Fibroblast of upper back skin (primary cell): ENCODE measurements at places on chromosomes 16 and 17.

DNA sequence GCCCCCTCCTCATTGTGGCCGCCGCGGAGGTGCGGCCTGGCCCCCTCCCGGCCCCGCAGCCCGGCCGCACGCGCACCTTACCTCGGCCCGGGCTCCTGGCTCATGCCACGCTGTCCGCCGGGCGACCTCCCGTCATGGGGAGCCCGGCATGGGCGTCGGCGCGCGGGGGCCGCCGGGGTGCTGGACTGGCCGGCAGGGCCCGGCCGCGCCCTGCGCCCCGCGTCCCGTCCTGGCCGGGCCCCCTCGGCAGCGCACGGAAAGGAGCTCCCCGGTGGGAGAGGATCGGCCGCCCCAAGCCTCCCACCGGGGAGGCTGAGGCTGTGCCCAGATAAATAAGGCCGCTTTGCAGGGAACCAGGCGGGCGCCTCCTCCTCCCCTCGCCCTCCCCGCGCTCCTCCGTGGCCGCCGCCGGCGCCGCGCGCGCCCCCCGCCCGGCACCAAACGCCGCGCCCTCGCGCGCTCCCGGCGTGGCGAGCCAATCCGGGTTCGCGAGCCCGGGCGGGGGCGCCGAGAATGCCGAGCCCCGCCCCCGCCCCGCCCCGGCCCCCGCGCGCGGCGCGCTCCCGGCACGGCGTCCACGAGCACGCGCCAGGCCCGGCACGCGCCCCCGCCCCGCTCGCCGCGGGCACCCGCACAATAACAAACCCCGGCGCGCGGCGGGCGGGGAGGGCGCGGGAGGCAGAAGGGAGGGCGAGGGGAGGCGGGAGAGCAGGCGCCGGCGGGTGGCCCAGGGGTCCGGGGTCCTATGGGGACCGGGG, at the start of gene FBXL16:
Gene FBXL16 (minus strand): TSS at position 371 of the 758 bp plus-strand sequence. CDS start 8,396 bp downstream, outside the sequence.
- DNase-seq, result no peak

GRCh38 chr16:79265196-79265595, 335.3 kb downstream of the MAF start:
- no peak for DNase-seq

- no peak for DNase-seq
Measured at GRCh38 chr17:80212962-80213642, 7.0 kb downstream of the SGSH start.

DNA sequence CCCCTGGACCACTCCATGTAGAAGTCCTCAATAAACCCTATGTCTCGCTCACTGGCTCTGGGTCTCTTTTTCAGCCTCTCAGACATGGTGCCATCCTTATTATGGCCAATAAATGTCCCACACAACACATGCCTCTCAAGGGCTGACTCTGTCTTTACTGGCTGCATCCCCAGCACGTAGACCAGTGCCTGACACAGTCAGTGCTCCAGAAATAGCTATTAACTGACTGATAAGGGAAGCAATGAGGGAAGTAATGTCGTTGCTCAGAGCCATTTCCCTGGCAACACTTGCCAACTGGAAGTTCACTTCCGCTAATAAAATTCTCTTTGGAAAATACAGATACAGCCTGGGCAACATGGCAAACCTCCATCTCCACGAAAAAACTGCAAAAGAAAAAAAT, 19.1 kb upstream of the APOH start:
- no peak for DNase-seq

DNA sequence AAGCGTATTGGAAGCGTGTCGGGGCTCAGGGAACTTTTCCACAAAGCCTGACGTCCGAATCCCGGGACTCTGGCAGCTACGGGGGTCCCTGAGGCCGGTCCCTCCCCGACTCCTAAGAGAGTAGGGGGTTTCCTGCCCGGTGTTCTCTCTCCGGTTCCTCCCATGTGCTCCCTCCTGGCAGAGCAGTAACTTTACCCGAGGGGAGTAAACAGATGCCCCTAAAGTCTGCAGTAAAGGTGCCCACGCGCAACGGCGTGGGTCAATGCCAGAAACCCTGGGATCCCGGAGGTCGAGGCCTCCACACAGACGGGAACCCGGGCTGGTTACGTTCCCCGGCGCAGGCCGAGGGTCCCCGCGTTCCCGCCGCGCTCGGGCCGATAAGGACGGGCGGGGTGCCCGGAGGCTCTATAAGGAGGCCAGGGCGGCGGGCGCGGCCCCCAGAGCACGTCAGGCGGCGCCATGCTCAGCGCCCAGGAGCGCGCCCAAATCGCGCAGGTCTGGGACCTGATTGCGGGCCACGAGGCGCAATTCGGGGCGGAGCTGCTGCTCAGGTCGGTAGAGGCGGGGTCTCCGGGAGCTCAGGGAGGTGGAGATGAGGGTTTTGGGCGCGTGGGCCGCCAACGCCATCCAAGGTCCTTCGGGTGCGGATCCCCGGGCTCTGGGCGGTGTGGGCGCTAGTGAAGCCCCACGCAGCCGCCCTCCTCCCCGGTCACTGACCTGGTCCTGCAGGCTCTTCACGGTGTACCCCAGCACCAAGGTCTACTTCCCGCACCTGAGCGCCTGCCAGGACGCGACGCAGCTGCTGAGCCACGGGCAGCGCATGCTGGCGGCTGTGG, at the start of gene HBM:
Gene HBM (plus strand): TSS at position 440 of the 836 bp plus-strand sequence. CDS start 20 bp downstream, at position 460.
- DNase-seq, result no peak

DNA sequence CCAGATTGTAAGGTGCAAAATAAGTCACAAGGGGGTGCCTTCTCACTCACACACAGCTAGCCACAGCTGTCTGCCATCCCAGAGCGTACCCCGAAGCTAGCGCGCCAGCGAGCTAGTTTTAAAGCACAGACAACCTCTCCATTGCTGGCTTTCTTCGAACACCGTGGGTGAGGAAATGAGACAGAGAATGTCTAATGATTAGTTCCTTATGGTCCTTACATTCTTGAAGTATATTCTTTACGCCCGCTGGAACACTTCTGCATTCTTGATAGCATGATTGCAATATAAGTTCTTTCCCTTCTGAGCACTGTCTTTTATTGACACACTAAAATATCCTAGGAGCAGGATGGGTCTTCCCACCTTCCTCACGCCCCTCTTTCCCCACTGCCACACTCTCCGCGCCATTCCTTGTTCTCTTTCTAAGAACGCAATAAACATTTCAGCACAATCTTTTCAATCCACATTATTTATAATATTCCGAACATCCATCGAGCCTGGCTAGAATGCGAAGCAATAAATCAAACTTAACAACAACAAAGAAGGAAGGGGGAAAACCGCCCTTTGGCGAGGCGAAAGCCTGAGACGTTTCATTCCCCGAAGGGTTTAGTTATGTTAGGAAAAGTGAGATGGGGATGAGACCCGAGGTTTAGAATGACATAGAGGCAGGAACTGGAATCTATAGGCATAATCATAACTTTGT, 251.3 kb downstream of the NTN1 start:
- DNase-seq, result peak; percentile 83

DNA sequence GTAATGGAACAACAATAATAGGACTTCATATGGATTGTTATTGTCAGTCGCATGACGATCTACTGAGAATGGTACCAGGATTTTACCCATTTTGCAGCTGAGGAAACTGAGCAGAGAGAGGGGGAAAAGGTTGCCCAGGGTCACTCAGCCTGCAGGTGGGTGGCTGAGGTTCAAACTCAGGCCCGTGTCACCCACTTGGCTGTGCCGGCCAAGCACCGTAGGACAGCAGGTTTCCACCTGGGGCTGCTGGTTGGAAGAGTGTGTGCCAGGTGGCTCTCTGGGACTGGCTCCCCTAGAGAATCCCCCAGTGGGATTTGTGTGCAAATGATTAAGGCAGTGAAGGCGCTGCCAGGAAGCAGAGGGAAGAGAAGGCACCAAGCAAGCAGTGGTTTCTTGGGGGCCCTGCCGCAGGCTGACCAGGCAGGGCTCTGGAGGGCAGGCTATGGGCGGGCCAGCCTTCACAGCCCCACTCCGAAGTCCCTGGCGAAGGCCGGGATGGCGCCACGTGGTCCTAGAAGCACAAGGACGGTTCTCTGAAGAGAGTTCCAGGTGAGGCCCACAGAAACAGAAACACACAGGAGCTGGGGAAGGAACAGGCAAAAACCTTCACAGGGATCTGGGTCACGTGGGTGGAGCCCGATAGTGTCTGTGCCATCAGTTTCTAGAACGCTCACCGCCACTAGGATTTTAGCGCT, 163.5 kb downstream of the IRF8 start:
- DNase-seq, result no peak

DNA sequence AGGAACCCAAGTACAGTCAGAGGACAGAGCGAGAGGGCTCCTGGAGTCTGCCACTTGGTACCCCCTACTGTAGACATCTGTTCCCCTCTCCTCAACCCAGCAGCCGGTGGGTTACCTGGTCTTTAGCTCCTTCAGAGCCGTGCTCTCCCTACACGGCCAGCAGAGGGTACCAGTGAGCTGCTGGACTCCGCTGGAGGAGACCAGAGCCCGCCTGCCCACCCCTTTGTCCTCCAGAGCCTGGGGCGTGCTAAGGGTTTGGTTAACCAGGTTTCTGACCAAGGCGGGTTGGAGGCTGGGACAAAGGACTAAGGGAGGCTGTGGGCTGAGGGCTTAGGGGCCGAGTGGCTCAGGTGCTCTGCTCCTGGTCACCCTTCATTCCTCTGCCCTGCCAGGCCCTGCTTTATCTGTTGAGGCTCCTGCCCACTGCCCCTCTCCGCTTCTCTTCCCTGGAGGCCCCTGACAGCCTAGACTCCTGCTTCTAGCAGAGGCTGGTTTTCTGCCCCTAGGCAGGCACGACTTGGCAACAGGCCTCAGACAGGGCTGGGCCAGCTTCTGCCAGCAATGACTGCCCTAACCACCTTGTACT, 2.7 kb upstream of the HSD11B2 start:
- DNase-seq, result peak; percentile 49

- no peak for DNase-seq
Measured at GRCh38 chr17:47630614-47631013, 19.1 kb upstream of the KPNB1 start.

DNA sequence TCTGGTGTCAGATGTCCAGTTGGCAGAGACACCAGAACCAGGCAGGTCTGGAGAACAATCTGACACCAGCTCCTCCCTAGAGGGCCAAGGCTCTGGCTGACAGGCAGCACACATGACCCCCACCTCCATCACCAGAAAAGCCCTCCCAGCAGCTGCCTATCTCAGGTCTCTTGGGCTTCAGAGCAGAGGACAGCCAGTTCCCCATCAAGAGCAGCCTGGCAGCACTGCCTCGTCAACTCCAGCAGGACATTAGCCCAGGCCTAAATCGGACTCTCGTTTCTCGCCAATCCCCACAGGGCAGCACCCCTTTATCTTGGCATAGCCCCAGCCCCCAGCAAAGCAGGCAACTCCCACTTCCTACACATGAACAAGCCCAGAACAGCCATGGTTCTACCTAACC, 4.4 kb downstream of the JUP start:
- no peak for DNase-seq
